Mesenteric fat pad (tissue), 1 donor: ENCODE measurements at places on chromosomes 5 and 9. TPM values are rescaled to one million over a fixed set of nuclear protein-coding genes. Genes with fewer than 3 reads are reported as not detected.
A peak's percentile ranks its signal among the peaks of the same experiment; 100 is the strongest.

The RNF180 gene
- 13.0 TPM for total RNA-seq

The PCDHA13 gene
- total RNA-seq = 0.58 TPM

The WNK2 gene
- 1.1 TPM for total RNA-seq

The CEMIP2 gene
- total RNA-seq = 108 TPM

The C5orf46 gene
- total RNA-seq = not detected

The MCTP1 gene
- 37.5 TPM for total RNA-seq

The TRIM36 gene
- 1.3 TPM for total RNA-seq

- no peak for DNase-seq
Observed at GRCh38 chr5:36885566-36886485, 9.3 kb downstream of the NIPBL start.

- DNase-seq = no peak
Observed at GRCh38 chr5:124990723-124991122, 244.3 kb upstream of the ZNF608 start.

DNA sequence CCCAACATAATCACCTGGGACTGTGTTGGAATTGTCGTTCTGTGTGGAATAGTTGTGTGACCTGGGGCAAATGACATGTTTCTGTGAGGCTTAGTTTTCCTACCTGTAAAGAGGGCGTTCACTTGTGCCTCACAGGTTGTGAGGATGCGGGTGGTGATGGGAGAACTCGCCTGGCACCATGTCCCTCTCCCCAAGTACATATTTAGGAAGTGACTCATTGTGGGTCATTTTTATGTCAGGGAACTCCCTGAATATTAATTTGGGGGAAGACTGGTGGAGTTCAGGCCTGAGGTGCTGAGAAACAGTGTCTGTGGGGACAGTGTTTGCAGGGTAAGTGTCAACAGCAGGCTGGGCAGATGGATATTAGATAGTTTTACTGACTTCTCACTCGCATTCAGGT, 144.7 kb downstream of the KDM4C start:
- no peak for DNase-seq

- DNase-seq = no peak
Observed at GRCh38 chr9:104858271-104858670, 69.7 kb downstream of the ABCA1 start.

- no peak for DNase-seq
Observed at GRCh38 chr5:40240111-40240510, 439.6 kb upstream of the PTGER4 start.

- no peak for DNase-seq
Observed at GRCh38 chr9:100486479-100487176, 13.7 kb downstream of the TMEFF1 start.

DNA sequence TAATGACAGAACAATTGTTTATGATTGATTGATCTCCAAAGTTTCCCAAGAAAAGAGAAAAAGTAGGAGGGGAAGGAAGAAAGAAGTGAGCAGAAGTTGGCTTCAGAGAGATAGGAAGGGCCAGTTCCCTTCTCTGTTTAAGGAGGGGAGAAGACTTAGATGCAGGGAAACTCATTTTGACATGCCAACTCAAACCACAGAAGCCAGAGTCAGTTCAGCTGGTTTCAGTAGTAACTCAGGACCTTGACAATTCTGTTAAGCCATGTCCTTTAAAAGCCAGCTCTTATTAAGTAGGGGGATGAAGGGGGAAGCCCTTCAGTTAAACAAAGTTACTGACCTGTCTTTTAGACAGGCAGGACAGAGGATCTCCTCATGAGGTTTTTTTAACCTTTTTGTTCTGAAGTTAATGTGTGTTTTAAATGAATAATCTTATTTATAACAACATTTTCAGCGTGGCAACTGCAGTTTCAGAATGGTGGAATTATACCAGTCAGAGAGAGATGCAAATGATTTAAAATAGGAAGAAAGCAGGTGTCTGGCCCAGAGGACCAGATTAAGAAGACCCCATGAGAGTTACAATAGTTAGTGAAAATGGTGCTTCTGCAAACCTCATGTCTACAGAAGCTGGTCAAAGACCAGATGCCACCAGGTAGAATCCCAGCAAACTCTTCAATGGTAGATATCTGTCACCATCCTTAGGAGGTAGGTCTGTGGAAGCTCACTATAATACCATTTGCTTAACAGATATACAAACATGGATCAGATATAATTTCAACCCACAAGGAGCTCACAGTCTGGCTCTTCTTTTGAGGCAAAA, 29.3 kb upstream of the ABL1 start:
- no peak for DNase-seq

DNA sequence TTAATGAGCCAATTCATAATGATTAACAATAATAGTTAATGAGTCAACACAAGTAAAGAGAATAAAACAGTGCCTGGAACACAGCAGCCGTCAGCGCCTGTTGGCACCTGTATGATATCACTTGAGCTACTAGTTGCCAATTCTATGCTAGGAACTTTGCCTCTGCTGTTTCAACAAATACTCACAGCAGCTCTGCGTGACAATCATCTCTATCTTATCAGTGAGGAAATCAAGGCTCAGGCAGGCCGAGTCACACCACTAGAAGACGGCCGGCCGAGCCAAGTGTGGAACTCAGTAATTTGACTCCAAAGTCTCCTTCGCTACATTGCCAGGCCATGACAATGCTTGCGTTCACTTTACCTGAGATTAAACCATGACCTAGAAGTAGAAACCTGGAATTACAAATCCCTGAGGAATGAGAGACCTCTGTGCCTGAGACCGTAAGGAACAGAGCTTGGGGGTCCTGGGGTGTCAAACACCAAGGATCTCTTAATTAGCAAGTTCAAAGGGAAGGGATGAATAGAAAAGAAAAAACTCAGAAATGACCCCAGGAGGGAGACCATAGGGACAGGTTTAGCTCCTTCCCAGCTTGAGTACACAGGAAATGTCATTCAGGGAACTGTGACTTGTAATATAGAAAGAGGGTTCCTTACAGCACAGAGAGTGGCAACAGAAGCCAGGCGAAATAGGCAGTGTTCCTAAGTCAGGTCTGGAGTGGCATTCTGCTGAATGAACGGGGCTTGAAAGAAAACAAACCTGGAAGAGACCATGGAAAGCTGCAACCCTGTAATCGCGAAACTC, 109.1 kb downstream of the SUSD1 start:
- no peak for DNase-seq

GRCh38 chr9:133191989-133192388, 17.1 kb downstream of the OBP2B start:
- DNase-seq = peak; percentile 83

DNA sequence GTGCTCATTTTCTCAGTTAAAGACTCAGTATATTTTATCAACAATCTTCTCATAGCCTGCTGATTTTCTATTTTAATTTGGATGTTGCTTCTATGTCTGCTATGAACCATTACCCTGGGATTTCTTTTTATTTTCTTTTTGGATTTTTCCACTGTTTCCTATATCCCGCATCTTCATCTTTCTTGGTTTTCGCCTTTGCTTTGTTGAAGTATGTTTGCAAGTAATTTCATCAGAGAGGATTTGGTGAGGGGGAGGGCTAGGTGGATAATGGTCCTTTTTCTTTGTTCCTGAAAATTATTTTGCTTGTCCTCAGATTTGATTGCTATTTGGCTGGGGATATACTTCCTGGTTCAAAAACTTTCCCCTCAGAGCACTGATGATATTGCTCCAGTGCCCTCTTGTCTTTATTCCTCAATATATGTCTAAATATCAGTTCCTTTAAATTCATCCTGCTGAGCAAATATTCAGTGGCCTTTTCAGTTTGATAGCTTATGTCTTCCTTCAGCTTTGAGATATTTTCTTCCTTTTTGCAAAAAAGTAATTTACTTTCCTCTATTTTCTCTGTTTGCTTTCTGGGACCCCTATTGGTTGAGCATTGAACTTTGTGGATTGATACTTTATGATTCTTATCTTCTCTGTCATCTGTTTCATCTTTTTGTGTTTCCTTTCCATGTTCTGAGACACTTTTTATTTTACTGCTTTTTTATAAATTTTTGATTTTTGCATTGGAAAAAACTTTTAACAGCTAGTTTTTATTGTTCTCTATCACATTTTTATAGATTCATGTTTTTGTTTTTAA, 227.6 kb upstream of the ELL2 start:
- DNase-seq = no peak

DNA sequence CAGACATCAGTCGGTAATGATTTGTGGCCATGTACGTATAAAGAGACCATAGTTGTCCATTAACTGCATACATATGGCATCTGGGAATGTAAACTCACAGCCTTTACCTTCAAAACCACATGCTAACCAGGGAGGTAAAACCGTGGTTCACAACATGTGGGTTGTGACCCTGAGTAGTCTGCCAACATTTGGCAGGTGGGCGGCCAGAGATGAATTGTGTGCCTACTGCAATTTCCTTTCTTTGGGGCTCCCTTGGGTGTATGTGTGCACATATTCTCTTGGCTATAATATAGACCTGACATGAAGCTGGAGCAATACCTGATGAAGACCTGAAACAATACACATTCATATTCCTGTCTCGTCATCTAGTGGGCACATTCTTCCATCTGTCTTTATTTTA, 396.0 kb downstream of the MLLT3 start:
- no peak for DNase-seq

DNA sequence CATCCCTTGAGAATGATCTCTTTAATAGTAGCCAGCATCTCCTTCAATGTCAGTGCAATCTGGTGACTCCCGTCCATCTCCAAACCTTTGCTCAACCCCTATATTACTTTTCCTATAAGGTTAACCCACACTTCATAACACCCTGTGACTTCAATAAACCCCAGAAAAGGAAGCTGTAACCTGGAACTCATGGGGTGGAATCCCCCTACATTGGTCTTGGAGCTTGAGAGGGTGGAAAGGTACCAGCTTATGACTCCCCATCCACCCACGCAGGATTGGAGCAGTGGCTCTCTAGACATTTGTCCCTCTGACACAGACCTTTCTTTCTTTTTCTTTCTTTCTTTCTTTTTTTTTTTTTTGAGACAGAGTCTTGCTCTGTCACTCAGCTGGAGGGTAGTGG, 54.7 kb upstream of the ZFR start:
- no peak for DNase-seq

DNA sequence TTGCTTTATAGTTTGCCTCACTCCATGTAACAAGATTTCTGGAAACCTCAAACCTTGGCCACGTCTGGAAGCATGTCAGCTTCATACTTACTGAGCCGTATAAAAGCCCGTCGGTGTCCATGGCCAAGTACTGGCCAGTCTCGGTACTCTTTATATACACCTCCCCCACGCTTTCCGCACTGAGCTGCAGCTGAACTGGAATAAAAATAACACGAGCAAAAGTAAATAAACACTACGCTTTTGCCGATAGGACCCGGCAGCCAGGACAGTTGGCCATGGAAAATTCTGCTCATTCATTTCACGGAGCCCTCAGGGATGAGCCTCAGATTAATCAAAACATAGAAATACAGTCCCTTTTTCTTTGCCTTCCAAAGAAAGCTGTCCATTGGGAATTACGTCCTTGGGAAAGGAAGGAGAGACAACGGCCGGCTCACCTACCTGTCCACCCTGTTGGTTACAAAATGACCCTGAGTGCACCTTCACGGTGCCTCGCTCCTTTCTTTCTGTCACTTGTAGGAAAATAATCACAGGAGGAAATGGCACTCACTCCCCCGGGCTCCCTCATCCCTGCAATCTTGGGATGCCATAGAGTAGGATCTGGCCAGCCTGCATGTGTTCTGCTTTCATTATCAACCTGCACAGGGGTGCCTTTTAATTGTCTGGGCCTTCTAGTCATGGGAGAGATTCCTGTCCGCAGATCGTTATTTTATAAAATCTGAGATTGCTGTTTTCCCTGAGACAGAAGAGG, 85.1 kb downstream of the FGF1 start:
- no peak for DNase-seq

DNA sequence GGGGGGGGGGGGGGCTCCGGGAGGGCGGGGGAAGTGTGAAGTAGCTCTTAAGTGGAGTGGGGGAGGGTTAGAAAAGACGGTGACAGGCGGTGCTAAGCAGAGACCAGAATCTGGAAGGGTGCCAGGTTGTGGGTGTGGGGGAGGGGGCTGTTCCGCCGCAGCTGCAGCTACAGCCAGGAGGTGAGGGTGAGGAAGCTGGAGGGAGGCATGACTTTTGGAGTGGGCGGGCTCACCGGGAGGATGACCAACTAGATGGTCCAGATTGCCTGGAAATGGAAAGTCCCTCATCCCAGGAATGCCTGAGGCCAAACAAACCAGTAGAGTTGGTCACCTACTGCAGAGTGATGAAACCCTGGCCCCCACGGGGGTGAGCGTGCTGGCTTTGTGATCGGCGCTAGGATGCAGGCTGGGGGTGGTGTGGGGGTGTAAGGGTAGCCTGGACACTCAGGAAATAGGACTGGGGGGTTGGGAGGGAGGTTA, 158.1 kb upstream of the SHB start:
- peak; percentile 71 for DNase-seq

DNA sequence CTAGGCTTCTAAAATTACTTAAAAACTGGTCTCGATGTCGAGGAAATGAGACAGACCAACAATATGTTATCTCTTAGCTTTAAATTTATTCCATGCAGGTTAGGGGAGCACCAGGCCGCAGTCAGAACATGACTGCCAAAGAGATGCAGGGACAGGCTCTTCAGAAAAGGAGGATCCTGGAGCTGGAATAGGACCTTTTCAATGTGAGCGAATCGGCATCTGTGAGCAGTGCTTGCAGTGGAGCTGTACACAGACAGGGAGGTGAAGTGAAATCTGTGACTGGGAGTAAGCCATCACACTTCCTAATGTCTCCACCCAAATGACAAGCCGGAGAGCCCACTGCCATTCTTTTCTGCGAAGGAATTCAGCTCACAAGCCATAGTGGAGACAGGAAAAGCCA, 78.2 kb downstream of the EFNA5 start:
- DNase-seq = no peak

DNA sequence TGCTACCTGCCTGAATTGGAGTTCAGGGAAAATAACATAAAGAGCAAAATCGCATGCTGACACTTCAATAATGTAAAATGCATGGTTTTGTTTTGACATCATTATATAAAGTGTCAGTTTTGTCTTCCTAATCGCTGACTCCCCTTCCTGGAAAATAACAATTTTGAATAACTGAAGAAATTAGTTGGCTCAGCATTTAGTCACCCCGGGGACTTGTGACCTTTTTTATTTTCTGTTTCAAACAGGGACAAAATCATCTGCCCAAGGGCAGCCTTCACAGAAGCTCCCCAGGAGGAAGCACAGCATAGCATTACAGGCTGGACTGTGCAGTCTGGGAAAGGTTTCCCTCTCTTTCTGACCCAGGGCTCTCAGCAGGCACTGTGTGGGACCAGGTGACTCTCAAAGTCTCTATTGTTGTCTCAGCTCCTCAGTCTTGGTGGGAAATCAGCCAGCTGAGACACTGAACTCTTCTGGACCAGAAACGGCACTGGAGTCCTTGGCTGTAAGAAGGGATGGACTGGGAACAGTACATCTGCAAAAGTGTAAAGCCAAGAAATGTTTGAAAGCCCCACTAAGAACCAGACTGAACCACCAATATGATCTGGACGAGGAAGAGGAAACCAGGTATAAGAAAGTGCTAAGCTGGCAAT, 671.3 kb upstream of the KLF4 start:
- no peak for DNase-seq
